Hematopoietic multipotent progenitor cell treated with erythropoietin and hydrocortisone succinate and interleukin-3 and kit ligand, for 15 days (in vitro differentiated cells): ENCODE measurements at places on chromosomes 12 and 14.
A peak's percentile ranks its signal among the peaks of the same experiment; 100 is the strongest.

GRCh38 chr14:99752486-99753121, 40.6 kb upstream of the EML1 start:
- DNase-seq: no peak

DNA sequence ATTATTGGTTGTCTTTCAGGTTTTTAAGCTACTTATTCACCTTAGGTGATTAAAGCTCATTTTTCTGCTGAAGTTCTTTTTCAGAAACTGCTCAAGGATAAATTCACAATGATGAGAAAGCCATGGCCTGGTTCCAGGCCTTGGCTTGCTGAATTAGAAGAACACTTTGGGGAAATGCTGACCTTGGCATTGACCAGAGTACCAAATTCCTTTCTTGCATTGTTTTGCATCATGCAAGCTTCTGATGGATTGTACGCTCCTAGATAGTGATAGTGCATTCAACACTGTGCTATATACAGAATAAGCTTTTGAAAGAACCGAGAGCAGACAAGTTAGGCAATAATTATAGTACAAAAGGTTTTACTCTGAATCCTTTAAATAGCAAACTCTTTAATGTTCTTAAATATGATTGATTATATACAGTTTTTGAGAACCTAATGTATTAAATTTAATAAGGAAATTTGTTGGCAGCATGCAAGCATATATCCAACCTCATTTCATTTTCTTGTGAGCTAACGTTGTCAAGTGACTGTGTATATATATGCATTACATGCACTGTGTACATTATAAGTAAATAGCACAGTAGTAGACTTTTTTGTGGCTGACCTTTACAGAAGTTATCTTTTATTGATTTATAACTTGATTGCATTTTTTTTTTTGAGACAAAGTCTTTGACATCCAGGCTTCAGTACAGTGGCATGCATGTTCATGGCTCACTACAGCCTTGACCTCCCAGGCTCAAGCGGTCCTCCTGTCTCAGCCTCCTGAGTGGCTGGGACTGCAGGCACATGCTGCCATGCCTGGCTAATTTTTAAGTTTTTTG, 99.2 kb downstream of the DIP2B start:
- no peak for DNase-seq

DNA sequence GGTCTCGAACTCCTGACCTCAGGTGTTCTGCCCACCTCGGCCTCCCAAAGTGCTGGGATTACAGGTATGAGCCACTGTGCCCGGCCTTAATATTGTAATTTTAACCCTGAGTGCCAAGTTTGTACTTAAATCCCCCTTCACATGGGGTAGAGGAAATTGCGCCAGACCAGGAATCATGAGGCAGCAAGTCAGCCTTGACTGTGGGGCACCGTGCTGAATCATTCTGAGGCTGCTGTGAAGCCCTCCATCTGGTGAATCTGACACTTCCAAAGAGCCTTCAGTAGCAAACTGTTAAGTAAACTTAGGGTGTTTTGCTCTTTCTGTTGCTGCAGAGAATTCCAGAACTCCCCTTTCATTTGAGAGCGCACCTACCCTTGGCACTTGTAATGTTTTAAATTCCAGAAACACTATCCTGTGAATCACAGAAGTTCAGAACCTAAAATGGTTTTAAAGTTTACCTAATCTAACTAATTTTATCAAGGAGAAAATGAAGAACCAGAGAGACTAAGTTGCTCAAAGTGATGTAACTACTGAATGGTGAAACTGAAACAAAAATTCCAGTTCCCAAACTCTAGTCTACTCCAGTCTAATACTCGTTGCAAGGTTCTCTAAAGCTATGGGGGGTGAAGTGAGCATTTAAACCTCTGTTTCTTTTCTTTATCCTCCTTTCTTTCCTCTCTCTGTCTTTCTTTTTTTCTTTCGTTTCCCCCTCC, 7.5 kb downstream of the HEBP1 start:
- peak; percentile 91 for DNase-seq

DNA sequence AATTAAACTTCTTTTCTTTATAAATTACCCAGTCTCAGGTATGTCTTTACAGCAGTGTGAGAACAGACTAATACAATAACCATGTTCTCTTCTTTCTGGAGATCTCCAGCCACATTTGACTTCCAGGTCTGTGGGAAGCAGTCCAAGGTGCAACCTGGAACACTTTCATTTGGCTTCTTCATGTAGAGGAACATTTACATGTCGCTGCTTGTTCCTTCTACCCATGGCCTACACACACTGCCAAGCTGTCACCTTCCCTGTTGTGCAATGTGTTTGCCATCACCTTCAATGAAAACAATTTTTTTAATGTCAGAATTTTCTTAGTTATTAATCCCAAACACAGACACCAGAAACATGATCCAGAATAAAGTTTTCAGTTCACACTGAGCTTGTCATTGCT, 104.7 kb downstream of the PRKCH start:
- no peak for DNase-seq

DNA sequence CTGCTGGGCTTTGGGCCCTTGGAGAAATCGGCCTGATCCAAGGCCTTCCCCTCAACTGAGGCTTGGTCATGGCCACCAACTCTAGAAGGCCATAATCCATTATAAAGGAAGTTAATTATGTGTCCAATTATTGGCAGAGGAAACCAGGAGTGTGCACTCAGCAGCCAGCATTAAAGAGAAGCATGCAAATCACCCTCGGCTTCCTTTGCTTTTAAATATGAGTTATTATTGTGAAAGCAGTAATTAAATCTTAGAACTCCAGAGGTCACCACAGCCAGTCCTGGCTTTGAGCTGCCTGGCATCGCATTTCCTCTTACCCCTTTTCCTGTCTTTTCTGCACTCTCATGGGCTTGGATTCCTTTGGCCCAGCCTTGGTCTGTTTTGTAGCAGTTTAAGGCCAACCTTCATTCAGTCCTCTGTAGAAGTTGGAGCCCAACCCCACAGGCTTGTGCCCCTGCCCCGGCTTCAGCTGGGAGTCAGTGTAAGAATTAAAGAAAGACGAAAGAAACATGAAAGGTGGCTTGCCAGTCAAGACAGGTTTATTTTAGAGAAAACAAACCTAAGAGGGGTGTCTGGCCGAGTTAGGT, 14.7 kb upstream of the KRT86 start:
- no peak for DNase-seq

DNA sequence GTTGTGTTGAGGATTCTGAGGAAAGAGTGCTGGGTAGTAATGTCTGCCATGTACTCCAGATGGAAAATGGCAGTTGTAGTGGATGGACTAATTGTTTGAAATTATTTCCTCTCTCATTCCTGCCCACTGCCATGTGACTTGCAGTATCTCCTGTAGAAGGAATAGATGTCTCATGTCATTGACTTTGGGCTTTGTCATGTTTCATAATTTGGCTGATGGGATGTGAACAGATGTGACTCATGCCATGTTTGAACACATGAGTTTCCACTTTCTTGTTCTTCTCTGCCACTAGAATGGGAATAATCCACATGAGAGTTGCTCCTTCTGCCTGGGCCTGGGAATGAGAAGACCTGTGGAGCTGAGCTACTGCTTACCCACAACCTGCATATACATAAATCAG, 2.4 kb upstream of the CALCOCO1 start:
- no peak for DNase-seq
